Temporal lobe (tissue), 4 donors: ENCODE measurements at places on chromosomes 11 and 22. TPM values are rescaled to one million over a fixed set of nuclear protein-coding genes. Genes with fewer than 3 reads are reported as not detected.

RAB36 gene
- 4.9 TPM for total RNA-seq

TSSK2 gene
- total RNA-seq = not detected

CECR2 gene
- 5.4 TPM for total RNA-seq

OVCH2 gene
- not detected for total RNA-seq

STK33 gene
- 4.2 TPM for total RNA-seq

RCOR2 gene
- 7.9 TPM for total RNA-seq

IL17REL gene
- 0.25 TPM for total RNA-seq

MS4A6A gene
- total RNA-seq = 0.98 TPM

FUT4 gene
- 6.1 TPM for total RNA-seq

CD3D gene
- not detected for total RNA-seq

MPZL3 gene
- total RNA-seq = 0.74 TPM
